Pericardium fibroblast (primary cell): ENCODE measurements at places on chromosomes 11 and 22. TPM values are rescaled to one million over a fixed set of nuclear protein-coding genes. Genes with fewer than 3 reads are reported as not detected.

P4HA3 gene
- total RNA-seq: 5.8 and 9.0 TPM in 2 replicates

C11orf16 gene
- total RNA-seq: not detected in 2 replicates

PKDREJ gene
- under 0.01 TPM in 1 of 2 replicates, not detected in the other for total RNA-seq

CTSW gene
- total RNA-seq: not detected in 2 replicates

APOA4 gene
- not detected in 2 replicates for total RNA-seq

CCDC73 gene
- total RNA-seq: not detected in 2 replicates

FAM181B gene
- not detected in 2 replicates for total RNA-seq

GRM5 gene
- total RNA-seq: under 0.01 TPM in 1 of 2 replicates, not detected in the other

PKNOX2 gene
- total RNA-seq: 5.9 and 8.2 TPM in 2 replicates

BIK gene
- not detected in 2 replicates for total RNA-seq

DRAP1 gene
- total RNA-seq: 84.4 and 99.7 TPM in 2 replicates

MAJIN gene
- total RNA-seq: not detected in 2 replicates

FGF3 gene
- not detected in 2 replicates for total RNA-seq

MRGPRX3 gene
- not detected in 2 replicates for total RNA-seq

OR51D1 gene
- not detected in 2 replicates for total RNA-seq

DCUN1D5 gene
- total RNA-seq: 53.2 and 78.0 TPM in 2 replicates

GRIA4 gene
- not detected in 2 replicates for total RNA-seq

CHEK2 gene
- 8.3 and 9.7 TPM in 2 replicates for total RNA-seq

OR11H1 gene
- total RNA-seq: not detected in 2 replicates

CSTF3 gene
- total RNA-seq: 11.7 and 17.3 TPM in 2 replicates

KLHL35 gene
- total RNA-seq: 1.0 and 4.7 TPM in 2 replicates

SAA4 gene
- total RNA-seq: not detected in 2 replicates

JHY gene
- total RNA-seq: 0.68 and 1.4 TPM in 2 replicates

SEZ6L gene
- not detected in 2 replicates for total RNA-seq
